ENCODE measurements at places on chromosomes 5 and 9.

DNA sequence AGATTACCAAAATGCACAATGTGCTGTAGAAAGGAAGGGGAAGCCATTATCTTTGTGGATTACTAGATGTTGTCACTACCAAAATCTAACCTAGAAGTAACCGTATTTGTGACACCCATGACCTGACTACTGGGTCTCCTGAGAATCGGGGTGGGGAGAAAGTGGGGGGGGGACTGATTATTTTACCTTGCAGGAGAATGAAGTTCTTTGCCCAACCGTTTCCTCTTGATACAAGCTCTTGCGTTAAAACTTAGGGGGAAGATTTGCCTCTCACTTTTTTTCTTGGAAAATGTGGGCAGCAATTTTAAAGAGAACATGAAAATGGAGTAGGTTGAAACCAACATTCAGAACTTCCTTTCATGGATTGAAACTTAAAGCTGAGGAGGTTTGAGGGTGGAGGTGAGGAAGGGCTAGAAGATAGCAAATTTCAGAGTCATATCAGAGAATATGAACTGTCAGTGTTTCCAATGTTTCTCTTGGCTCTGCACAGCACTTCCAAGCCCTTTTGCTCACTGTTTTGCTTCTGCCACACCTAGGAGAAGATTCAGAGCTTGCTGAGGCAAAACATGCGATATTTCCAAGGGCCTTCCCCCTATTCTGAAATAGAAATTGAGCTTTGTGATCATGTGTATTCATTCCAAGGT lies 280.8 kb downstream of the AOPEP start:
- DNase-seq = no peak

DNA sequence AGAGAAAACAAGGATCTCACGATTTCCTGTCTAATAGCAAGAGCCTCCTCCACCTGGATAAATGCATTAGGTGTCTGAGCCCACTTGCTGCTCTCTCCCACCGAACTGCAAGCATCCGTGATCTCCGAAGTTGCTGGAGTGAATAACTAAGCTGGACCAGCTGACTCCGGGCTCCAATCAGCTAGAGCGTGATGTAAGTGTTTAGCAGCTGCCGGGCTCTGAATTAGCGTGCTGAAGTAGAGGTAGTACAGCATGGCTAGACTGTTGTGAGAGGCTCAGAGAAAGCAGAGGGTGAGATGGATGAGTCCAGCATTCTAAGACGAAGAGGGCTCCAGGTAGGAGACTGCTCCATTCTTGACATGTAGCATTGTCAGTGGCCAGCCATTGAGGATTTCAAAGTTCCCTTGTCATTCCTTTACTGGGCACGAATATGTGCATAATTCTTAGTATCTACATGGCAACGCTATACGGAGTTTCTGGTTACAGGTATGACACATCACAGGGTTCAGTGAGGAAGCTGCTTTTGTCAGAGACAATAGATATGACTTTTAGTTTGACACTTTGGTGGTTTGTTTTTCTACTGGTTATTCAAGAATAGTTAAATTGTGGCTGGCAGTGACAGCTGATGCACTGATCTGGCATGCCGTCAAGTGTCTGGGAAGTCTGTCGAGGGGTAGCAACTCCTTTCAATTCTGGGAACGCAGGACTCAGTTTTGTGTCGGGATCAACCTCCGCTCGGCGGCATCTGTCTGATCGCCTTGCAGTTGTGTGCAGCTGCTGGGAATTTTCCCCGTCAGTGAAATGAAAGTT lies 232.6 kb downstream of the MAST4 start:
- DNase-seq = no peak

- DNase-seq = no peak
These were observed 38.3 kb upstream of the RORB start for GRCh38 chr9:74458832-74459231.

GRCh38 chr5:145360936-145361335 lies 474.2 kb downstream of the PRELID2 start:
- DNase-seq = no peak

DNA sequence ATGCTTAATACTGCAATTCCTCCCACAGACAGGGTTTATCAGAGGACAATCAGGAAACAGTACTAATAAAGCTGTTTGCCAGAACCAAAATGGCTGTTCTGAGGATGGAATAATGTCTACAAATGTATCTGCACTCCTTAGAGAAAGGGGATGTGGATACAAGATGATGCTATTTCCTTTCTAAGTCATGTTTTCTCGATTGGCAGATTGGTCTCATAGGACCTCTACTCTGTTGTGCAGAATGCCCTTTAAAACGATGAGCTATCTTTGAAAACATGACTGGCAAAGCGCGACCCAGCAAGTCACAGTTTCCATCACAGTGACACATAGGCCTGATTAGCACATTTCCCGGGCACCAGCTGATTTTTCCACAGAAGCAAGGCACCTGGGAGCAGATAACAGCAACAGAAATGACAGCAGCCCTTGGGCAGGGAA lies 54.0 kb downstream of the AOPEP start:
- DNase-seq = no peak

- DNase-seq = no peak
These were observed 107.6 kb upstream of the CPEB4 start for GRCh38 chr5:173780235-173781234.
